Stimulated activated CD4-positive, alpha-beta T cell treated with anti-CD3 and anti-CD28 coated beads, Interleukin-4, amount 100 ng/mL, for 48 hours (primary cell): ENCODE measurements at places on chromosomes 11 and 22.

DNA sequence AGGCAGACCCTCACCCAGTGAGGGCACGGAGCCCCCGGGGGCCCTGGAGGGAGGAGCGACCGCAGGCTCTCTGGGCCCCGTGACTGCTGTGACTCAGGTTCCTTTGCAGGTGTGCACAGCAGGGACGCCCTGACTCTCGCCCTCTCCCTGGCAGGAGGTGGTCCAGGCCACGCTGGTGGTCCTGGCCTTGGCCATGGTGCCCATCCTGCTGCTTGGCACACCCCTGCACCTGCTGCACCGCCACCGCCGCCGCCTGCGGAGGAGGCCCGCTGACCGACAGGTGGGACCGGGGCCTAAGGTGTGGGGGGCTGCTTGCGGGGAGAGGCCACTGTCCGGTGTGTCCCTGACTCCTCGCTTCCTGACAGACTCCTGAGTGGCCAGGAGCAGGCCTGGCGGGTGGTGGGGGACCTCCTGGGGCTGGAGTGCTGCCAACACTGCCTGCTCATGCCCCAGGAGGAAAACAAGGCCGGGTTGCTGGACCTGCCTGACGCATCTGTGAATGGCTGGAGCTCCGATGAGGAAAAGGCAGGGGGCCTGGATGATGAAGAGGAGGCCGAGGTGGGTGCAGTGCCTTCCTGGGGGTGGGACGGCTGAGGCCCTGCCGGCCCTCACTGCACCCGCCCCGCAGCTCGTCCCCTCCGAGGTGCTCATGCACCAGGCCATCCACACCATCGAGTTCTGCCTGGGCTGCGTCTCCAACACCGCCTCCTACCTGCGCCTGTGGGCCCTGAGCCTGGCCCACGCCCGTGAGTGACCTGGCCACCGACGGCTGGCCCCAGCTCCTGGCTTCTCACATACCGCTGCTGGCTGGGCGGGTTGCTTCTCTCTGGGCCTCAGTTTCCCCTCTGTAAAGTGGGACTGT, 10.9 kb downstream of the TCIRG1 start:
- no peak for DNase-seq

DNA sequence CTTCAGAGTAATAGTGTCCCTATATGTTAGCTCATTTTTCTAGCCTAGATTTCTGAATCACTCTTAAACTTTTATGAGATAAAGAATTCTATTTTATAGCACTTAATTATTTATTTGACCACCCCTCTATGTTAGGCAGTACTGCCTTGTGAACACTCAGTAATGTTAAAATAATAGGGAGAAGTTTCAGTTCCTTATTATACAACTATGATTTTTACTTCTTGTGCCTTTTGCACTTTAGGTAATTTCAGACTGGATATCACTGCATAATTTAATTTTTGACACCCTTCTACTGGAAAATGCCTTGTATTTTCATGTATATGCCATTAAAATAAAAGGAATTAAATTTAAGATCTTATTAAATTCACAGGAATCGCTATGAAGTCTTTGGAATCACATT, 3.1 kb downstream of the BCO2 start:
- no peak for DNase-seq

- no peak for DNase-seq
These were observed 37.5 kb downstream of the KCNJ4 start for GRCh38 chr22:38417252-38418060.

DNA sequence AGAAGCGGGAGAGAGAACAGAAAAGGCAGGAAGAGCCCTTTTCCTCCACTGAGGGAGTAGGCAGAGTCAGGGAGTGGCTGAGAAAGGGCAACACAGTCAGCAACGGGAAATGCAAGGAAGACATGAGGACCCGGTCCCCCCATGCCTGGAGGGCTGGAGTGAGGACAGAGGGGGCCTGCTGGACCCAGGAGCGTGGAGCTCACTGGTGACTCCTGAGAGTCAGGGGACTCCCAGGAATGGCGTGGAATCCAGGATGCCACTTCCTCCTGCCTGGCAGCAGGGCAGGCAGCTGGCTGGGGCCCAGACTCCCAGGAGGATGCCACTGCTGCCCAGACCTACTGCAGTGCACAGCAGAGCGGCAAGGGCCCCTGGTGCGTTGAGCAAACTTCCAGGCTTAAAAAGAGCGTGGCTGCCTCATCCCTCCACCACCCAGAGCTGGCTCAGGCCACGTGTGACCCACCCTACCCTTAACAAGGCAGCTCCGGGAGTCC, 11.3 kb downstream of the C11orf21 start:
- DNase-seq: no peak

- DNase-seq: no peak
These were observed 14.2 kb upstream of the CABP7 start for GRCh38 chr22:29705651-29706050.

- peak; percentile 39 for DNase-seq
These were observed 703 bp downstream of the ABTB2 start for GRCh38 chr11:34356913-34357700.

DNA sequence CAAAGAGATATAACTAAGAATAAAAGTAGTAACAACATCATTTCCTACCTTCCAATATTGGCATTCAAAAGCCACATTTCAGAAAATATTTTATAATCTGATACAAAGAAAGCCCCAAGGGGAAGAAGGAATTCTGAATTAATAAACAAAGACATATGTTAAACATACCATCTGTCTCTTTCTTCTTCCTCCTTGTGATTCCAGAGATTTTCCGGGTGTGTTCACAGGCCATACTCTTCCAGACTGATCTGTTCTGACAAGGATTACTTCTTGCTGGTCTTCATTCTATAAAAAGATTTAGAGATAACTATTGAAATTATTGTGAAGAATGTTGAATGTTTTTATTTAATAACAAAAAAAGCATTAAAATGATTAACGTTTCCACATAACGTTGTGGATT, 65.0 kb downstream of the CWF19L2 start:
- DNase-seq: no peak

DNA sequence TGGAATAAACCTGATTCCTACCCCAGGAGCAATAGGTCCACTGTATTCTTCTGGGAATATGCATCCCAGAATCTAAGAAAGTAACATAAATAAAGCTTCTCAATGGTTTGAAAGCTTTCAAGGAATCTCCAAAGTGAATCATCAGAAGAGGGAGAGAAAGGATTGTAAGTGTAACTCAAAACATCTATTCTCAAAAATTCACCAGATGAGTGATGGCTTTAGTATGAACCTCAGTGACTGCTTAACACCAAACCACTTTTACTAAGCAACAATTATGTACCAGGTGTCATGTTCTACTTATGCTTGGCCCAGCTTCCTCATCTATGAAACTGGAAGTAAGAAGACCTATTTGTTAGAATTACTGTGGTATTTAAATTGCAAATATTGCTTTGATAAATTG, 7.4 kb downstream of the RAB38 start:
- no peak for DNase-seq

DNA sequence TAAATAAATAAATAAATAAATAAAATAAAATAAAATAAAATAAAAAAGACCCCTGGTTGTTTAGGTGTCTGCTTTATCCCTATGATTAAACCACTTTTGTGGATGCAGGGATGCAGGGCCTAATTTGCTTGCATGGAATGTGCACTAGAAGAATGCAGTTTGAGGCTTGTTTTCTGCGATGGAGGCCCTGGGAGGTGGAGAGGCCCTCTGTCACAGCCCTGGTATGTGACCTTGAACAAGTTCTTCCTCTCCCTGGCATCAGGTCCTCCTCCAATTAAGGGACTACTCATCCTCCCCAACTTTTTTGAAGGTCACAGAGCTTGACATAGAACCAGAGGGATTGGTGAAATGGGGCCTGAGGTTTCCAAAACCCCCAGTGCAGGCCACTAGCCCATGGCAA, 22.7 kb downstream of the KCNJ4 start:
- no peak for DNase-seq
